LHCN-M2 (cell line): ENCODE measurements at places on chromosomes 5 and 9. TPM values are rescaled to one million over a fixed set of nuclear protein-coding genes. Genes with fewer than 3 reads are reported as not detected.

FANCG gene
- 54.2 and 60.9 TPM in 2 replicates for total RNA-seq

GPX3 gene
- total RNA-seq = 1.0 and 7.3 TPM in 2 replicates

SLC9A3 gene
- total RNA-seq = 4.2 and 4.4 TPM in 2 replicates

SH3TC2 gene
- total RNA-seq = 3.6 and 4.4 TPM in 2 replicates

AGXT2 gene
- total RNA-seq = not detected in 2 replicates

PLAC8L1 gene
- not detected in 2 replicates for total RNA-seq

LHX6 gene
- 0.06 TPM in 1 of 2 replicates, not detected in the other for total RNA-seq

MOB3B gene
- total RNA-seq = under 0.01 TPM in 1 of 2 replicates, not detected in the other

FGF18 gene
- total RNA-seq = 0.06 TPM in 1 of 2 replicates, not detected in the other

SPATA31E1 gene
- total RNA-seq = not detected in 2 replicates

ITGA2 gene
- total RNA-seq = 1.5 TPM in 2 replicates

F12 gene
- total RNA-seq = 3.1 and 3.6 TPM in 2 replicates

TRPM3 gene
- 3.4 and 7.8 TPM in 2 replicates for total RNA-seq

TSSK1B gene
- 0.06 and 0.52 TPM in 2 replicates for total RNA-seq

PDE6A gene
- total RNA-seq = 0.58 and 1.1 TPM in 2 replicates

TMC1 gene
- not detected in 2 replicates for total RNA-seq

RORB gene
- under 0.01 TPM in 1 of 2 replicates, not detected in the other for total RNA-seq

ADAMTS19 gene
- total RNA-seq = not detected in 2 replicates

C5orf58 gene
- total RNA-seq = not detected in 2 replicates

KDM4C gene
- 15.5 and 22.6 TPM in 2 replicates for total RNA-seq

PCDHGB6 gene
- total RNA-seq = 0.32 and 0.40 TPM in 2 replicates

ANKRD34B gene
- not detected in 2 replicates for total RNA-seq

IFNA21 gene
- total RNA-seq = not detected in 2 replicates

POU5F2 gene
- 0.13 and 0.29 TPM in 2 replicates for total RNA-seq

IFNA2 gene
- not detected in 2 replicates for total RNA-seq

HIGD2A gene
- total RNA-seq = 85.1 and 102 TPM in 2 replicates

PRR16 gene
- 30.3 and 34.1 TPM in 2 replicates for total RNA-seq

ZNF883 gene
- total RNA-seq = 0.51 and 1.0 TPM in 2 replicates

CAVIN4 gene
- total RNA-seq = 2.2 and 5.2 TPM in 2 replicates

GARIN3 gene
- total RNA-seq = not detected in 2 replicates

WASHC1 gene
- 2.6 and 5.4 TPM in 2 replicates for total RNA-seq

KIF24 gene
- 5.1 and 5.6 TPM in 2 replicates for total RNA-seq

IRGM gene
- total RNA-seq = 0.57 TPM in 1 of 2 replicates, not detected in the other

PARP8 gene
- total RNA-seq = 6.3 and 8.1 TPM in 2 replicates
